ENCODE measurements at places on chromosomes 5 and 9.

DNA sequence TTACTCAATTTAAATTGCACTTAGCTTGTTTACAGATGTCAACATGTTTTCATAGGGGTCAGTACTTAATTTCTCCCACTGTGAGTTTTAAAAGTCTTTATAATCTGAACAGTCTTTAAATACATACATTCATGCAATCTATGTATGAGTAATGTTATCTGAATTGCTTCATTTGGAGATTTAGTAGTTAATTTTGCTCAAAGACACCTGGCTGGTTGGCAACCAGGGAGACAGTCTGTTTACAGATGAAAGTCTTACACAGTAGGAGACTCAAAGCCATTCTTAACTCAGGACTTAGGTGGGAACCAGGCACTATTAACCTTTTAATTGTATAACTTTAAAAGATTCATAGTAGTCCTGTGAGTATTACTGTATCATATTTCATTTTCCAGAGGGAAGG lies 29.3 kb downstream of the DAB2 start:
- no peak for DNase-seq

- DNase-seq, result no peak
Measured at GRCh38 chr9:37218800-37219425, 98.5 kb downstream of the ZCCHC7 start.

GRCh38 chr5:132102101-132102701 lies 28.6 kb downstream of the CSF2 start:
- no peak for DNase-seq

DNA sequence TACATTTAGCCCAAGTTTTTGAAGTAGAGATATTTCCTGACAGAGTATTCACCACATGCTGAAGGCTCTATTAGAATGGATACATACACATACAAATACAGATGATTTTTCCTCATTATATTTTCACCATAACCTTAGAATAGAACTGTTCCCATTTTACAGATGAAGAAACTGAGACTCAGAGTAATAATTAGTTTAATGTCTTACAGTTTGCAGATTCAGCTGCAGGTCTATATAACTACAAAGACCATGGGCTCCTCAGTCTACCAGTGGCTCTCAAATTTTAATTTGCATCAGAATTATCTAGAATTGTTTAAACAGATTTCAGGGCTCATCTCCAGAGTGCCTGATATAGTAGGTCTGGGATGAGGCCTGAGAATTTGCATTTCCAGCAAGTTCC lies 64.4 kb downstream of the GRAMD2B start:
- DNase-seq, result no peak

GRCh38 chr9:110198357-110198756 lies 9.6 kb downstream of the C9orf152 start:
- no peak for DNase-seq
